ENCODE measurements at places on chromosomes 5 and 9. TPM values are rescaled to one million over a fixed set of nuclear protein-coding genes. Genes with fewer than 3 reads are reported as not detected.

The HNRNPAB gene
- total RNA-seq = 132 TPM

The FGF10 gene
- total RNA-seq = not detected

GRCh38 chr5:121988488-121988887, 26.7 kb downstream of the SRFBP1 start:
- no peak for DNase-seq
- H3K4me1 ChIP-seq = peaks cover 18% of the 10 kb centered on the region

The OLFML2A gene
- total RNA-seq = not detected

- no peaks in the 10 kb centered on the region for H3K4me1 ChIP-seq
- H3K27me3 ChIP-seq = peaks cover 10% of the 10 kb centered on the region
- H3K4me3 ChIP-seq = no peak overlapping the region
- no peak for DNase-seq
Observed at GRCh38 chr9:130288926-130289690, 23.5 kb downstream of the HMCN2 start.

DNA sequence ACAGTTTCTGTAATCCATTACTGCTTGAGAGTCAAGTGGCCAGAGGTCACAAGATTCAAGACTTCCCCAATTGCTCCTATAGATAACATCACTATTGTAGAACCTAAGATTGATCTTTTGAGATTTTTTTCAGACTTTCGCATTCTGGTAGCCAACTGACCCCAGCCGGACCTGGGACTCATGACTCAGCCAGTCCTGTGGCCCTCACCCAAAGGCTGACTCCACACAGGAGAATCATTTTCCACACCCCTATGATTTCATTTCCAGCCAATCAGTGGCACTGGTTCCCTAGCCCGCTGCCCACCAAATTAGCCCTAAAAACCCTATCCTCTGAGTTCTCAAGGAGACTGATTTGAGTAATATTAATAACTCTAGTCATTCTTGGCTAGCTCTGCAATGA, 36.2 kb downstream of the TARS1 start:
- H3K27ac ChIP-seq = no peak overlapping the region
- no peak for DNase-seq
- no peak overlapping the region for H3K4me3 ChIP-seq
- H3K27me3 ChIP-seq = no peaks in the 10 kb centered on the region
- H3K4me1 ChIP-seq = no peaks in the 10 kb centered on the region
- no peaks in the 10 kb centered on the region for H3K36me3 ChIP-seq

The EPB41L4A gene
- total RNA-seq = 0.07 TPM

GRCh38 chr5:147063943-147064342, 170.9 kb upstream of the STK32A start:
- DNase-seq = no peak
- H3K27me3 ChIP-seq = no peaks in the 10 kb centered on the region
- H3K36me3 ChIP-seq = no peaks in the 10 kb centered on the region
- H3K27ac ChIP-seq = no peak overlapping the region
- H3K4me1 ChIP-seq = peaks cover 5% of the 10 kb centered on the region
- H3K4me3 ChIP-seq = no peak overlapping the region

DNA sequence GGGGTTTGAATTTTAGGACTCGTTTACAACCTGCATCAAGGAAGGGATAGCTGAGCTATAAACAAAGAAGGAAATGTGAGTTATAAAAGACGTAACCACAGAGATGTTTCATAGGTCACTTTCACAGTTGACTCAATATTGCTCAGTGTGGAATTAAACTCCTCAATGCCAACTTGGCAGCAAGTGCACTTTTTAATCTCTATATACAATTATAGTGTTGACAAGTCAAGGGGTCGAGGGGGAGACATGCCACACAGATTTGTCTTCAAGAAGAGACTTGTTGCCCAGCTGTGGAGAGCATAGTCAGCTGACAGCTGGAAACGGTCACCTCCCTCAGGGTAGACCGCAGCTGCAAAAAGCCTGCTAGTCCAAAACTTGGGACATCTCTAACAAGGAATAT, 163.4 kb upstream of the DMAC1 start:
- no peak overlapping the region for H3K4me3 ChIP-seq
- DNase-seq = no peak

All from HepG2 (cell line).